ENCODE measurements at places on chromosomes 2 and 18.

DNA sequence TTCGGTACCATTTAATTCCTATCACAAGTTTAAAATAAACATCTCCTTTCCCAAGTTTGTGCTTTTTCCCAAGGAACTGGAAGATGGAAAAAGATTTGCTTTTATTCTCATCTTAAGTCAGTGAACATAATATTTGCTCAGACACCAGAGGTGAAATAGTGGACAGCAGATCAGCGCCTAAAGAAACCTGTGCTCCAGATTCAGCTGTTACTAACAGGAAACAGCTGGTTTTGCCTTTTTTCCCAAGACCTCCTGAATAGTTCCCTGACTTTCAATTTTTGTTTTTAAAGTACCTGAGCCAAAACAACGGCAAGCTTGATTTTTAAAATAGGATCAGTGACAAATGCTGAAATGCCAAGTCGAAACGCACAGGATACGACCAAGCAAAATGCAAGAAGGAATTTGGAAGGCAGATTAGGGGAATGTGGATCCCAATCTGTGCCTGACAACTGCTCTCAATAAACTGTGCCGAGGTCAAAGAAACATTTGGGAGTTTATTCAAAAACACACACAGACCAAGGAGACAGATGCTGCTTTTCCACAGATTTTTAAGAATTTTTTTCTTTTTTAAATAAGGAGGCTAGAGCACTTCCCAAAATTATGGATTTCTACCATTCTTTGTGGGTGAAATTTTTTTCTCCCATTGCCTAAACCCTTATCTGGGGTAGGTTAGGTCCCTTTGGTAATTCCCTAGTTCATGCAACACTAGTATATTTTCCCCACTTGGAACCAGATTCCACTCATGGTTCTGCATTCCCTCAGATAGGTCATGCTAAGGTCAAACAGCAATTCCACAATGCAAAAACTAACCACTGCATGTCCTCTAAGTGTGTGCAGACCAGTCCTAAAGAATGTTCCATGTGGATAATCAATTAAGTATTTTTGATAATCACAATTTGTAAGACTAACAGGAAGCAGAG lies 121.5 kb upstream of the PDE1A start:
- no peak for DNase-seq

GRCh38 chr18:35803551-35803950 lies 168.9 kb upstream of the RMP24 start:
- no peak for DNase-seq

GRCh38 chr2:222504719-222505118 lies 80.4 kb downstream of the SGPP2 start:
- DNase-seq, result no peak

GRCh38 chr18:60100778-60101177 lies 201.0 kb downstream of the PMAIP1 start:
- no peak for DNase-seq

DNA sequence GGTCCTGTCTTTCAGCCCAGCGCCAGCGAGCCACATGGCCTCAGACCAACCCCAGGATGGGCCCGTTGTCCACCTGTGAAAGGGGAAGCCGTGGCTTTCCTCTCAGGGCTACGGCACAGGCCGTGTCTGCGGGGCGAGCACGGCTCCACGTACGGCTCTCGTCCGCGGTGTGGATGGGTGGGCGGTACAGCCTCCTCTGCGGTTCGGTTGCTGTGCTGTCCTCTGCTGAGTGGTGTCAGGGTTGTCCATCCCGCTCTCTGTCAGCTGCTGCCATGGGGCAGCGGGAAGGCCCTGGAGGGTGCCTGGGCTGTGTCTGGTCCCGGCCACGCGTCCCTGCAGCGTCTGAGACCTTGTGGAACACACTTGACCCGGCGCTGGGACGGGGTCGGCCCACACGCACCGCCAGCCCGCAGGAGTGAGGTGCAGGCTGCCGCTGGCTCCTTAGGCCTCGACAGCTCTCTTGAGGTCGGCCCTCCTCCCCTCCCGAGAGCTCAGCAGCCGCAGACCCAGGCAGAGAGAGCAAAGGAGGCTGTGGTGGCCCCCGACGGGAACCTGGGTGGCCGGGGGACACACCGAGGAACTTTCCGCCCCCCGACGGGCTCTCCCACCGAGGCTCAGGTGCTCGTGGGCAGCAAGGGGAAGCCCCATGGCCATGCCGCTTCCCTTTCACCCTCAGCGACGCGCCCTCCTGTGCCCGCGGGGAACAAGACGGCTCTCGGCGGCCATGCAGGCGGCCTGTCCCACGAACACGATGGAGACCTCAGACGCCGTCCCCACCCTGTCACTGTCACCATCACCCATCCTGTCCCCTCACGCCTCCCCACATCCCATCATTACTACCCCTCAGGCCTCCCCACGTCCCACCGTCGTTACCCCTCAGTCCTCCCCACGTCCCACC lies 128.7 kb downstream of the NFATC1 start:
- DNase-seq, result no peak

GRCh38 chr18:24140697-24141096 lies 1.8 kb downstream of the CABYR start:
- DNase-seq, result no peak

DNA sequence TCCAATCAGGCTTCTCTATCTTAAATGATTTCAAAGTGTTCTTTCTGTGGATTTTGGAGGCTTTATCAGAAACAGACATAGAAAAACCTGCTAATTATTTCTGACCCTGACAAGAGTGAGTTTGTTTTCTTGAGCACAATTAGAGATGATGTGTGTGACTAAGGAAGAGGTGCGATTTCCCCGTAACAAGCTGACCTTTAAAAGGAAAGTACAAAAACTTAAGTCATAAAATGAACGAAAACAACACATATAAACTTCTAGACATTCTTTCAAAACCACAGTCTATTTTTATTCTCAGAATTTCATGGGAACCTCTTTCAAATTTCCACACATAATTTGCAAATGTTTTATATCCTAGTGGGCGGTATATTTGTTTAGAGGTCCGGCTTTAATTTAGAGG lies 604.8 kb downstream of the CPS1 start:
- DNase-seq, result no peak

DNA sequence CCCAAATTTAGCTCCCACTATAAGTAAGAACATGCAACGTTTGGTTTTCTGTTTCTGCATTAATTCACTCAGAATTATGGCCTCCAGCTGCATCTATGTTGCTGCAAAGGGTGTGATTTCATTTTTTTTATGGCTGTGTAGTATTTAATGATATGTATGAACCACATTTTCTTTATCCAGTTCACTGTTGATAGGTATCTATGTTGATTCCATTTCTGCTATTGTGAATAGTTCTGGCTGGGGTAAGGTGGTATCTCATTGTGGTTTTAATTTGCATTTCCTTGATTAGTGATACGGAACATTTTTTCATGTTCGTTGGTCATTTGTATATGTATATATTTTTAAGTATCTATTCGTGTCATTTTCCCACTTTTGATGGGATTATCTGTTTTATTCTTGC lies 674.3 kb downstream of the NUP35 start:
- DNase-seq, result no peak

DNA sequence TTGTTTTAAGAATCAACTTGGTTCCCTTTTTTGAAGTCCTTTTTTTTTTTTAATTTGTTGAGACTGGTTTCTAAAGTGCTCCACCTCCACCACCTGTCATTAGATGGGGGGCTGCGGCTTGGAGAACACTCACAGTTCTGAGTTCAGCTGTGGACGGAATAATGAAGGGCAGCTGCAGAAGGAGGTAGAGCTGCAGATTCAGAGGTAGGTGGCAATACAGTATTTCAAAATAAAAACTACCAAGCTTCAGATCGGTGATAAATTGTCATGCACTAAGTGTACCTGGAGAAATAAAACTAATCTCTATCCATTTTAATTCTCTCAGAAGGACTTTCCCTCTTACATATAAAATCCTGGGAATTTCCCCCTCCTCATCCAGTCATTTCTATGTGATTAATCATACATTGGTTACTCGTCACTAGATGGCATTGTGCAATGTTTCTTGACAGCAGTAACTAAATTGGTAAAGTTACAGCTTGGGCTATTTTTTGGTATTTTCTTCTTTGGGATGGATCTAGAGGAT lies 81.1 kb upstream of the SLC39A10 start:
- peak; percentile 80 for DNase-seq

DNA sequence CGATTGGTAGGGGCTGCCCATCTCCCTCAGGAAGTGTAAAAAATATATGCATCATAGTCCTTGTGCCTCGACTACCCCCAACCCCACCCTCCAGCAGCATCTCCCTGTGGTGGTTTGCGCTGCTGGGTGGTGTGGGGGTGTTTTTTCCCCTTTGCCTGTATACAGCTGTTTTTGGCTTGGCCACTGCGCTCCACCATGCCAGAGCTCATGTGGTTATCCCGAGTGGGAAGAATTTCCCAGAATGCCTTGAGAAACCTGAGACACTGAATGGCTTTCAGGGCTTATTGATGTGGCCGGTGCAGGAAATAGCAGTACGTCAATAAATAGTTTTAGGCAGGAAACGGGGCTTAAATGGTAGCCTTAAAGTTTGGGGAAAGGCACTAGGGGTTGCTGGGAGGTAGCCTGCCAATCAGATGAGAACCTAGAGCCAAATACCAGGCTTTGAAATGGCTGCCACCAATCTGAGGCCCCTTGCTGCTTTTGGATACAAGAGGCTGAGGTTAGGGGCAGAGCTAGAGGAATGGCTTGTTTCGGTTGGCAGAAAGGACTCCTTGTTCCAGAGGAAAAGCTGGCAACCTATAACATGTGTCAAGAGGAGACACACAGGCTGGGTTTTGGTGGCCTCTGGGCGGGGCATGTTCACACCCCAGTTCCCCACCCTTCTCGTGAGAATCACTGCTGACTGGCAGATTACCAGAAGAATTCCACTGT lies 144.1 kb downstream of the SMAD7 start:
- DNase-seq, result no peak

DNA sequence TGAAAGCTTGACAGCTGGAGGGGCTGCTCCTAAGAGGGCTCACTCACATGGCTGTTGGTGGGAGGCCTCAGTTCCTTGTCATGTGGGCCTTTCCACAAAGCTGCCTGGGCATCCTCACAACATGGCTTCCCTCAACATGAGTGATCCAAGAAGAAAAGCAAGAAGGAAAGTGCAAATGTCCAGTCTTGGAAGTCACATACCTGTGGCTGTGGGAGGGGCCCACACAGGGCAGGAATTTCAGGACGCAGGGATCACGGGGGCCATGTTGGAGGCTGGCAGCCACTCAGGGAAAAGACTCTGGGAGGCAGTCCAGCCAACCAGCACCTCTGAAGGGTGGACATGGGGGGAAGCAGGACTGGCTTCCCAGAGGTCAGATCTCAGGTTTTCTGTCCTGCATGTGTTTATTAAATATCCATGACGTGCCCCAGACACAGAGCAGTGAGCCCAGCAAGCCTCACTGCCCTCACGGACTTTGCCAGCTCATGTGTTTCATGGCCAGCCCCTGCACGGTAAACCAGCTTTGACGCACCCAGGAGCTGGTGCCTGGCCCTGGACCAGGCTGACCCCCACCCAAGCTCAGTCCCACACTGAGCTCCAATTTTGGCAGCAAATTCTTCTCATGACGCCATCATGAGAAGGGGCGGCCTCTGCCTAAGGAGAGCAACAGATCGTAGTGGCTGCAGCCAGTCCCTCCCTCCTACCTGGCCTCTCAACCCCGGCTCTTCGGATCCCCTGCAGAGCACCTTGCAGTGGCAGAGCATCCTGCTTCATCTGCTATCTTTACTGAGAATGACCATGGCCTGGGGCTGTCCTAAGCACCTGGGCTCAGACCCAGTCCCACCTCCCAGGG lies 34.7 kb upstream of the GPR17 start:
- DNase-seq, result no peak

DNA sequence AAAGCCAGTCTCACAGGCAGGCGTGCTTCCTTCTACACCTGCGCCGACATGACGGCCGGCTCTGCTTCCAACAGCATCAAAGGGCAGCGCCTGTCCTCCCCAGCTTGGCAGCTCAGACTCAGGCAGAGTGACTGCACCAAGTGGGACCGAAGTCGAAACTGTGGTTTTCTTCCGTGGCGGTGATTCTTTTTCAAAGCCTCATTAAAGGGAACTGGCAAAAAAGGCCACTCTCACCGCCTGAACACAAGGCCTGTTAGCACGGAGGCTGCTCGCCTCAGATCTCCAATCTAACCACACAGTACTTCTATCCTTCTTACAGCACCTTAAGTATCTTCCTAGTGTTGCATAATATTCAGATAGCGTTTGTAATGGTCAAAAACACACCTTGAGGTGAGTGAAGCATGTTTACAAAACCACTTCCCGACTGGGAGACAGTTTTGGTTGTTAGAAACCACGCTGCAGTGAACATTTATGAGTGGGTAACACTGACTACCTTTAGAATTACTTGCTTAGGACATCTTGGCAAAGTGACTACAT lies 236.4 kb downstream of the HDAC4 start:
- no peak for DNase-seq

- DNase-seq, result peak; percentile 85
These were observed 62.7 kb upstream of the NT5C1B start for GRCh38 chr2:18651842-18652774.

- DNase-seq, result no peak
These were observed 5.8 kb upstream of the CTDSP1 start for GRCh38 chr2:218393750-218394290.

GRCh38 chr18:12334366-12334808 lies 26.3 kb downstream of the TUBB6 start:
- DNase-seq, result no peak

DNA sequence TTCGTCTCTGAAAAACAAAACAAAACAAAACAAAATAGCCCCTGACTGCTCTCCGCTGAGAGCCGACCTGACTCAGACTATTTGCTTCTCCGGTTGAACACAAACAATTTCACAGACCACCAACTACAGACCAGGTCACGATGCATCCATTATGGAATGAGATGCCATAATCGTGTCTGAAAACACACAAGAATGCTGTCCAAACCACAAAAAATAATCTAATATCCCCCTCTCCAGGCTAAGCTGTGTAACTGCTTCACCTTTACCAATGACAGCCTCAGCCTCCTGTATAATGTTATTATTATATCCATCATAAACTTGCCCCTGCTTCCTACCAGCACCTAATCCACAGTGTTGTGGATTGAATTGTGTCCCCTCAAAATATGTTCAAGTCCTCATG lies 114.7 kb downstream of the DNAH6 start:
- no peak for DNase-seq

DNA sequence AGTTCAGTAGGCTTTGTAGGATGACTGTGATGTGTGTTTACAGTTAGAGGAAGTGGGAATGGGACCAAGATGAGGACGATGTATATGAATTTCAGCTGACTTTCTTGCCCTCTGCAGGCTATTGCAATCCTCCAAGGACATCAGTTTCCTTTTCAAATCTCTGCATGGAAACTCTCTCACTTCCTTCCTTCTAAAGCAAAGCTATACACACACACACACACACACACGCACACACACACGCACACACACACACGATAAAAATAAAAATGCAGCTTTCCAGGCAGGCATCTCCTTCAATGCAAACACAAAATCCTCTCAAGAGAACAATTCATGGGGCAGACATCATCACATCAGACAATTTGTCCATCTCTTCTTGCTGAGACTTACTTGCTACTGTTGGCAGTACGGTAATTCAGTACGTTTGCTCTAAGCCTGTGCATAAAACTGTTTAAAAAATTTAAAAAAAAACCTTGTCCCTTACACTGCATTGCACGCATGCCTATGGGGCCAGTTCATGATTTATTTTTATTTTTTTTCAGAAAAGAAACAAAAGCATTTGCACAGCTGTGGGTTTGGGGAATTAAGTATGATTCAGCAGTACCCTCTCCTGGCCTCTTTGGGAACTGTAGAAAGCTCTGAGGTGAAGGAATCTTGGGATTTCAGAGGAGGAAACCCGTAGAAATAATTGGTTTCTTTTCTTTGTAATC lies 27.1 kb upstream of the ICOS start:
- DNase-seq, result peak; percentile 23

GRCh38 chr18:3212657-3213056 lies 7.1 kb downstream of the MYOM1 start:
- no peak for DNase-seq

Data from BJ (cell line).